AG09319 (cell line): ENCODE measurements at places on chromosomes 2 and 18.

- DNase-seq, result no peak
Observed at GRCh38 chr2:147847746-147848391, 3.0 kb downstream of the ACVR2A start.

DNA sequence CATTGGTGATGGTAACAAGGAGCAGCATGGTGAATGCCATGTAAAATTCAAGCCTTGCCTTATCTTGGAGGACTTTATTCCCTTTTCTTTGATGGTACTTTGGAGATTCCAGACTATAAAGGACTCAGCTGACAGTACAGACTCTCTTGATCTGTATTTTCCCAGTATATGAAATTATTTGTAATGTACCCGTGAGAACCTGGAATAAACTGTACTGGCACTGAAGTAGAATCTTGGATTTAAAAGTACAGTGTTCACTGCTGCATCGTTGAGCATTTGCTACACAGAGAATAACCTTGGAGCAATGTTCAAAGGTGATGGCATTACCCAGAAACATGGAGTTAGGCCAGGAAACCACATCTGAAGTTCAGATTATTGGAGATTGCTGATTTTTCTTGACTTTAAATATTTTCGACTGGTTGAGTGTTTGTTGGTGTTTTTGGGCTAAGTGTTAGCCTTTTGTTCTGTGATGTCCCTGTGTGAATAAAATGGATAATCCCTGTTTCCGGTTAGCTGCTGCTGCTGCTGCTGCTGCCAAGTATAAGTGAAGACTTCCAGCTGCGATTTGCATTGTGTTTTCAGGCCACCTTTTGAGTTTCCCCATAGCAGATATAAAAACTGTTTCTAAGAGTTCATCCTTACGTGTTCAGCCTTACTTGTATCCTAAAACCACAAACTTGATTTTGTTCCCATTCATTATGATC is 122.0 kb downstream of the SPTBN1 start:
- no peak for DNase-seq

GRCh38 chr2:67215214-67216055 is 181.7 kb upstream of the ETAA1 start:
- no peak for DNase-seq

GRCh38 chr2:79861059-79861374 is 348.2 kb downstream of the CTNNA2 start:
- DNase-seq, result no peak

GRCh38 chr2:3051266-3051665 is 326.4 kb downstream of the EIPR1 start:
- no peak for DNase-seq

- DNase-seq, result no peak
Observed at GRCh38 chr2:235541016-235541415, 47.2 kb downstream of the AGAP1 start.

GRCh38 chr2:151900331-151900730 is 72.1 kb upstream of the ARL5A start:
- no peak for DNase-seq

GRCh38 chr2:235754357-235755207 is 260.7 kb downstream of the AGAP1 start:
- no peak for DNase-seq

DNA sequence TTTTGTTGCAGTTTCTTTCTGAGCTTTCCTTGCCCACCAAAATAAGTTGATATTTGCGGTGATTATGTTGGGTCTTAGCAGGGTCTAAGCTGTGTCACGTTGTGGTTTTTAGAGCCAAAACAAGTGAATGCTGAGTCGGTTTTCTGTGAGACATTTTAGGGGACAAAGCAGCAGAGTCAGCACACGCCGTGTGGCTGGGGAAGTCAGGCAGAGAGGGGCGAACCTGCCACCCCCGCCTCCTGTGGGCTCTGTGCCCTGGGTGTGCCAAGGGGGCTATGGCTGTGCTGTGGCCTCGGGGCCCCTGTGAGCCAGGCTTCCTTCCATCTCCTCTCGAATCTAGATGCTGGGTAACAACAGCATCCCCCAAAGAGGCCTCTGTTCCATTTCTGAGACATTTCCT is 30.8 kb upstream of the TMEM87B start:
- DNase-seq, result no peak

DNA sequence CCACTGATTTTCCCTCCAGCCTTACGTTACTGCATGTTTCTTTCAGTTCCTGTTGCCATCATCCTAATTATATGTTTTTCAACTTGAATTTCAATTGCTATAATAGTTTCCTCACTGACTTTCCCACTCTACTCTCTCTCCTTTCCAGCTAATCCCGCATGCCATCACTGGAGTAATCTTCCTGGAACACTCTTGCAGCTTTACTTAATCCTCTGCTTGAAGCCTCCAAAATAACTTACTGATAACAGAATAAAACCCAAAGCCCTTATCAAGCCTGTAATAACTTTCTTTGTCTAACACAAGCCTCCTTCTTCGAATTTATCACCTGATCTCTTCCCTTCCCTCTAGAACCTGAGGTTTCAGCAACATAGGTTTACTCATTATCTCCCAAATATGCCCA is 237.3 kb downstream of the LTBP1 start:
- DNase-seq, result no peak

DNA sequence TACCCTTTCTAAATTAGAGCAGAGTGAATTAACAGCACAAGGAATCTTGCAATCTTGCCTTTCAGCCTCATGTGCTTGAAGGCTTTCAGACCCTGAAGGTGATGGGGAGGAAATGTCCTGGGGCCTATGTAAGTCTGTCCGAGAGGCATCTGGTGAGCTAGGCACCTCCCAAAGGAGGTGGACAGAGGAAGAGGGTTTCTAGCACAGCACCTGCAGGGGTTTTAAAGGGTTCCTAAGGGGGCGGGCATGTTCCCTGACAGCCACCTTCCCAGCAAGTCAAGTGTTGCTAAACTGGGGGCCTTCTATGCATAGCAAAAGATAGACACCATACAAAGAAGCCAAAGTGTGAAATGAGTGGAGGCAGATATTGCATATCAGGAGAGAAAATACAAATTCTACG is 88.5 kb downstream of the CDH2 start:
- no peak for DNase-seq

DNA sequence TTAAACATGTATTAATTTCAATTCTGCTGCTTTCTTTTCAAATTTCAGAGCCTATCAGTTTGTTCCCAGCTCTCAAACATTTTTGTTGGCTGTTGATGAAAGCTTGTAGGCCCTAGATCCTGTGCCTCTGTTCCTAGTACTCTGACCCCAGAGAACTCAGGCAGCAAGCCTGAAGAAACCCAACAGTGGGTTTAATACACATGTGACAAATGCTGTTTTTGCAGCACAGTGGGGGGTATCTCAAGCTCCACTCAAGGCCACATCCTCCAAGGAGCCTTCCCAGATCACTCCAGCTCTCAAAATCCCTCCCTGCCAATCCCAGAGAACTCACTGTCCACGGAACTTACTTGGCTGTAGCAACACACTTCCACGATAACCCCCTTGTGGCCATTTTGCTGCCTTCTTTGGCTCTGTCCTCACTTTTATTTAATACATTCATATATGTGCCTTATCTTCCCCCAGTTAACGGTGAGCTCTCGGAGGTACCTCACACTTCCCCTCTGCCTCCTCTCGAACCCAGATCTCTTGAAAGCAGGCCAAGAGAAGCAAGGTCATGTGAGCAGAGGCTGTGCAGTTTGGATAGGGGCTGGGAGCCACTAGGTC is 122.4 kb downstream of the TNS1 start:
- DNase-seq, result no peak

DNA sequence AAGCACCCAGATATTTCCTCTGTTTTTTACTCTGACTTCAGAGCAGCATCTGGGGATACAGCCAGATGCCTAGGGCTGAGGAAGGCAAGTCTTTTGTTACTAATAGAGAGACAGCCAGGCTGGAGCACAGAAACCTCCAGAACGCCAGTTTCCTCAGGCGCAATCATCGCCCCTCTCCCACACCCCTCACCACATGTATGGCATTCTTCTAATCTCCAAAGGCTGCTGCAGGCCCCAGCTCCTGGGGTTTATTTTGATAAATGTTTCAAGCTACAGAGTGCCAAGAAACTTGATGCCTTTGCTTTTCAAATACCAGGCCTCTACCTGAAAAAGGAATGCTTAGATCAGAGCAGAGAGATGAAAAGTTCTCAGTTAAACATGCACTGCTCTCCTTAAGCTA is 283.6 kb downstream of the RBM43 start:
- DNase-seq, result no peak

DNA sequence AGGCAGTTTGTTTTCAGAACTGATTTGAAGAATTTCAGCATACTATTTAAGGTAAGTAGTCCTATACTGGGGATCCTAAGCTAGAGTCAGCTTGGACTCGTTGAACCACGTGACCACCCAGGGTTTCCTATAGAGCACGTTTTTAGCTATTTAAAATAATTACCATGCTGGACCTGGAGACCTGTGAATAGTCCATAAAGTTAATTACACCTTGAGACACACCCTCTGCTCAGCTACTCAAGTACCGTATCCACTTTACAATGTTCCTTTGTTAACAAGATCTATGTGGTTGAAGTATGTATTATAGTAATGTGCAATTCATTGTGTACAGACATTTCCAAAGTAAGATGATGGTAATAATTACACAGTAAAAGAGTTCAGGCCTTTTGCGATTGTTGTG is 67.6 kb downstream of the CRIM1 start:
- DNase-seq, result no peak

DNA sequence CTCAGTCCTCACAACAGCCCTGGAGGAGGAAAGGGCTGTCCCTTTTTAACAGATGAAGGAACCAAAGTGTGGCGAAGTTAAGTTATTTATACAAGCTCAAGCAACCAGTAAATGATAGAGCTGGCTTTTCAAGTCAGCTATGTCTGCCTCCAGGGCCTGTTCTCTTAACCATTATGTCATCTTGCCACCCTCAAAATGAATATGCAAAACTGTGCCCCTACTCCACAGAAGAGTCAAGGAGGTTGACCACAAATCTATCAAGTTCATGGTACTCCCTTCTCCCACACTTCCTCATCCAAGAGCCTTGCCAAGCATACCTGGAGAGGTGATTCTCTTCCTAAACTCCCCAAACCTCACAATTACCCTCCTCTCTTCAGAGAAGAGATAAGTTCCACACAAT is 37.3 kb upstream of the CREB1 start:
- DNase-seq, result no peak

DNA sequence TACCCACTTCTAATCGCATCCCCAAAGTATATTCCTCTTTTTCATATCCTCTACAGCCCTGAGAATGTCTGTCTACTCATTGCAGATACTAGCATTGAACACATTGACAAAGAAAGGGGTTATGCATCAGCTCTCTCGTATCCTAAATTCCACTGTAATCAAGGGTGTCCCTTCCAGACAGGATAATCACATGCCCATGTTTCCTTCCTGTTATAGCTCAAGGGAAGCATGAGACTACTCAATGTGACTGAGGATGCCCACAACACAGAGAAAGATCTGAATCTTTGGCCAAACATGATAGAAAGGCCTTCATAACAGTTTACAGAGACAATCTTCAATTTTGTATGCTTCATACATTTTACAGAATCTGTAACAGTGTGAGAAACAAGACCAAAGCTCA is 69.2 kb downstream of the HIBCH start:
- no peak for DNase-seq

DNA sequence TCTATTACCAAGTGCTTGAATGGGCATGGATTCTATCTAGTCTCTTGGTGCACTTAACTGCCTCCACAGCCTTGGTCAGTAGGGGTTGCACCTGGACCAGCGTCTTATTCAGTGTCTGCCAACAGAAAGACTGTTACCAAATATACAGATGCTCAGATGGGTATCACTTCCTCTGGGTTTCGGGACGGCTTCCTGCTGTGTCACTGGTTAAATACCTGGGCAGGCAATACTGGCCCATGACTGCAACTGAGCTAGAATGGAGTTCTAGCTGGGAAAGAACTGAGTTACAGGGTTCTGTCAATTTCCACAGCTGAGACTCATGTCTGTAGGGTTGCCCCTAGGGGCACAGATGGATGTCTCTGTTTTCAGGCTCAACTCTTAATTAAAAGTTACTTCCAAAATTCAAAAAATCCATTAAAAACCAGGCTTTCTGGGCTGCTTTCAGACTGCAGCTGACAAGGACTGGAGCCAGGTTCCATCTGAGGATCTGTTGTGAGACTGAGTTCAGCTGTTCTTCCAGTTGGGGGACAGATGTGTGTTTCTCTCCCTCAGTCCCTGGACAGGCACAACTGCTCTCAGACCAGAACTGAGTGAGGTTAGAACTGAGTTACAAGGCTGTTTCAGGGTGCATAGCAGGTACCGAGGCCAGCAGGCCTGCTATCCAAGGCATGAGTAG is 789.6 kb upstream of the SLC8A1 start:
- no peak for DNase-seq

GRCh38 chr2:171652416-171652785 is 34.9 kb upstream of the DYNC1I2 start:
- no peak for DNase-seq

DNA sequence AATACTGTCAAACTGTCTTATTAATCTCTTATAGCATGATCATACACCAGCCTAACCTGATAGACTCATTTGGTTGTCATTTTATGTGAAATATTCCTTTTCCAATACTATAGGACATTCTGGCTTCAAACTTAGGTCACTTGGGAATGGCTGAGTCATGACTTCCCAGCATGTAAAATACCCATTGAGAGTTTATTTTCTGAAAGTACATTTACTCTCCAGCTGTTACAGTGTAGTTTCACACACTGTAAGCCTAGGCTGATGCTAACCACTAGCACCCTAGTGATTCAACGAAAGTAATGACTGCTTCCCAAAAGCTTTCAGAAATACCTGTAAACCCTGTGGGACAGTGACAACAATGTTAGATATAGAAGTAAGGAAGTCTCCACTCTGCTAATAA is 93.8 kb downstream of the FIGN start:
- DNase-seq, result no peak

DNA sequence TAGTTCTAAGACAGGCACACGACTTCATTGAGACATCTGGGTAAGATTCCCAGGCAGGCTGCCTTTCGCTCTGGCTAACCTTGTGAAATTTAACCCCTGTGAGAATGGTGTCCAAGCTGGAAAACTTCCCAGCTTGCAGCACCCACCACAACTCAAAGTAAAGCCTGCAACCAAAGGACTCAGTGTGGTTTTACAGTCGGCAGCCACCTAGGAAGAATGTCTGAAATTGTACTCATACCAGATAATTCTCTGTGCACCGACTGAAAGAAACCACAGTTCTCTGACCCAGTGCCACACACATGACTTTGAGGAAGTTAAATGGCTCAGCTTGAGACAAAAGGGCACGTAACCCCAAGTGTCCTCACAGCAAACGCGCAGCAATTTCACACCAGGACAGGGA is 125.7 kb downstream of the RBMS1 start:
- peak; percentile 96 for DNase-seq
